ENCODE measurements at places on chromosomes 3 and 15. TPM values are rescaled to one million over a fixed set of nuclear protein-coding genes. Genes with fewer than 3 reads are reported as not detected.

EID1 gene
- total RNA-seq, result 67.8 TPM

TGM5 gene
- total RNA-seq, result not detected

LRRC49 gene
- total RNA-seq, result not detected

CDHR4 gene
- total RNA-seq, result 0.32 TPM

CELF6 gene
- total RNA-seq, result 1.7 TPM

DNA sequence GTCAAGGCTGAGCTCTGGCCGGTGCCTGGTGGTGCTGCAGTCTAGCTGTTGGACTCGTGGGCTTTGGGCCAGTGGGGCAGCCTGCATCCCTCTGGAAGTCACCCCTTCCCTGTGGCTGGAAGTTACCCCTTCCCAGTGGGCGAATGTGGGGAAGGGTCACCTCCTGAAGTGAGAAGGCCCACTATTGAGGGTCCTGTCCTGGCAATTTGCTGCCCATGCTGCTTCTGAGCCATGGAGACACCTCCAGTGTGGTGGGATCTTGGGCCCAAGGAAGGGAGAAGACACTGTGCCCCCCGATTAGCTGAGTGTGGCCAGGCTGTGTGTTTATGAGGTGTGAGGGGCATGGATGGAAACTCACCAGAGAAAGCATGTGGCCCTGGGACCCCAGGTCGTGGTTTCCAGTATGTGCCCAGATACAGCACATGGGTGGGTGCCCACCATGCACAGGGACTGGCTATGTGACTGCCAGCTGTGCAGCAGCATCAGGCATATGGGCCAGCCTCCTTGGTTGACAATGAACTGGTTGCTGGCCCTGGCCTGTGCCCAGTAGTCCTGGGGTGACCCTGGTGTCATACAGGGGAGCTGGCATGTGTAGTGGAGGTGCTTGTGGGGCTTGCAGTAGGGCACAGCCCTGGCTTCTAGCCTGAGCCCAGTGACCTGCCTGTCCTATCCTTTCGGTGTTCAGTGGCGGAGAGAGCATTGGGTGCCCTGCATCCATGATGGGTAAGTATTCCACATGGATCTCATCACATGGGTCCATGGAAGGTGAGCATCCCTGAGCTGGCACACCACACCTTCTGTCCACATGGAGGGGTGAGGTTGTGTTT, 221.2 kb downstream of the SNRPN start:
- H3K27me3 ChIP-seq, result no peaks in the 10 kb centered on the region
- DNase-seq, result no peak
- no peaks in the 10 kb centered on the region for H3K4me1 ChIP-seq
- H3K27ac ChIP-seq, result no peak overlapping the region

- H3K4me3 ChIP-seq, result no peak overlapping the region
- no peak overlapping the region for H3K27ac ChIP-seq
- DNase-seq, result no peak
- no peaks in the 10 kb centered on the region for H3K27me3 ChIP-seq
- no peaks in the 10 kb centered on the region for H3K36me3 ChIP-seq
- H3K4me1 ChIP-seq, result peaks cover 6% of the 10 kb centered on the region
Observed at GRCh38 chr3:52140000-52140399, 14.2 kb downstream of the POC1A start.

DNA sequence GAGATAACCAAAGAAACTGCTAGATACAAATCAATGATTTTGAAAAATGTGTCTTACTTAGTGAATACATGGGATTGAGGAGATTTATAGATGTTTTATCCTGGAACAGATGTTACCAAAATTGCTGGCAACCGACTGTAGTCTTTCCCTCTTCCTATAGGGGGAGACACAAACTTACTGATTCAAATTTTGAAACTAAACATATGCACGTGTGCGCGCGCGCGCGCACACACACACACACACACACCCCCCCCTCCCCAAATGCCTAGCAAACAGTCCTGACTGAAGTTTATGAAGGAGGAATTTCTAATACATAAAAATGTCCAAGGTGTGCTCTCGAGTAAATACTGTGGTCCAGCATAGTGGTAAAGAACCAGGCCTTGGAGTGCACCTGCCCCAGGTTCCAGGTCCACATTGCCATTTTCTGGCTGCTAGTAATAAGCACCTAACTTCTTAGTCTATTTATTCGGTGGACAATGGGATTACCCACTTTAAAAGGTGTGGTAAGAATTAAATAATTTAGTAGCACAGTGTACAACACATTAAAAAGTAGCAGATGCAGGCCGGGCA, 18.5 kb upstream of the C3orf62 start:
- peaks cover 86% of the 10 kb centered on the region for H3K36me3 ChIP-seq
- no peak overlapping the region for H3K27ac ChIP-seq

DNA sequence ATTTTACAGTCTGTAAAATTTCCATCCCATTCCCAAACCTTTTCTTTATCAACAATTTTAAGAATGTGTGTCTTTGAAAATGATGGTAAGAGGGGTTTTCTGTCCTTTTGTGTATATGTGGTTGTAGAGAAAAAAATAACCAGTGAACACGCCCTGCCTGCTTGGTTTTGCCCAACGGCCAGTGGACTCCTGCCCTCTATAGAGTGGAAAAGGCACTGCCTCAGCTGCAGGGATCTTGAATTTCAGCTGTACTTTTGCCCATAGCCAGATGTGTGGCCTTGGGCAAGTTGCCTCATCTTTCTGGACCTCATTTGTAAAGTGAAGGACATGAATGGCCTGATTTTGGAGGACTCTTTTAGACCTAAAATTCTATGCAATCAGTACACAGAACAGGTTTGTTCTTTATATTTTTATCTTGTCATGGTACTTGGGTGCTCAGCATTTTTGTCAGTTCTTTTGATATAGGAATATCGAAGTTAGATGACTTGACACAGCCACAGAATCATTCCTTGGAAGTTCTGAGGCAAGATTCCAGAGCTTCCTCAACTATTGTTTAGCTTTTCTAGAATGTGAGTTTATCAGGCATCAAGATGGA, 81.0 kb downstream of the CLDN11 start:
- H3K4me1 ChIP-seq, result no peaks in the 10 kb centered on the region
- H3K27me3 ChIP-seq, result no peaks in the 10 kb centered on the region
- peak; percentile 10 for DNase-seq
- H3K36me3 ChIP-seq, result no peaks in the 10 kb centered on the region

GRCh38 chr15:78093242-78094020, 1.1 kb downstream of the SH2D7 start:
- H3K4me1 ChIP-seq, result no peaks in the 10 kb centered on the region
- H3K36me3 ChIP-seq, result no peaks in the 10 kb centered on the region
- H3K27me3 ChIP-seq, result no peaks in the 10 kb centered on the region
- H3K27ac ChIP-seq, result no peak overlapping the region

DNA sequence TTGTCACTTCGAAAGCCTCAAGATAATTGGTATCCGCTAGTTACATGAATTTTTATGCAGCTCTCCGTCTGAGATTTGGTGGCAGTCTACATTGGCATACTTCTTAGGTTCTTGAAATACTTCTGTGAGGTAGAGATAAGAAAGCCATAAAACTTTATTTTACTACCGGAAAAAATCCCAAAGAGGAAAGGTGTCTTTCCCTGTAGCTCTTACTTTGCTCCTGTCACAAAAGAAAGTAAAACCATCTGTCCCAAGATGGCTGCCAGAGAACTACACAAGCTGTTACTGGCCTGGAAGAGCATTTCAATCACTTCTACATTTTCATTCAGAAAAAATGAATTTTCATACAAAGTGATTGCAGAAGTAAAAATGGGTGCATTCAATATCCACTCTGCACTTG, 214.8 kb upstream of the ST8SIA2 start:
- no peak overlapping the region for H3K27ac ChIP-seq
- no peaks in the 10 kb centered on the region for H3K4me1 ChIP-seq
- no peaks in the 10 kb centered on the region for H3K36me3 ChIP-seq
- no peak for DNase-seq

GRCh38 chr3:126961191-126961790, 21.6 kb upstream of the PLXNA1 start:
- DNase-seq, result no peak
- no peaks in the 10 kb centered on the region for H3K36me3 ChIP-seq
- H3K4me3 ChIP-seq, result no peak overlapping the region
- H3K4me1 ChIP-seq, result no peaks in the 10 kb centered on the region

DNA sequence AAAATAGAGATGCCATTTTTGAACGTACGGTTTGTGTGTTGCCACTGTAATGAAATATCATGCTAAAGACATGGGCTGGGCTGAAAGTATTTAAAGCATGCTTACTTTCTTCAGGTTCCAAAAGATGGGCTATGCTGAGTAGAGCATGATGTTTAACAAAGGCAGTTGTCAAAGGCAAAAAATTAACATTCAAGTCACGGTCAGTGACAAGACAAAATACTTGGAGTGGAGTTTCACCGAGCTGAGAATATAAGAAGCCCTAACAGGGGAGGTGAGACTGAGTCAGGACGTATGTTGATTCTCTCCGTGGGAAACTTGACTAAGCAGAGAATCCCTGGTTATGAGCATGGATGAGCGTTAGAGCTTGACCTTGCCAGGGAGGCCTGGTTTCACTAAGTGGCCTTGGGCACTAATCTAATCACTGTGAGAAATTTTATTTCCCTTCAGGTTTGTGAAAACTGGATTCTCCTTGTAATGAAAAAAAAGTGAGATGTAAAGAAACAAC, 218.2 kb upstream of the ADAMTS9 start:
- H3K27me3 ChIP-seq, result no peaks in the 10 kb centered on the region
- no peak overlapping the region for H3K27ac ChIP-seq
- DNase-seq, result no peak
- no peaks in the 10 kb centered on the region for H3K36me3 ChIP-seq

GRCh38 chr3:976006-976405, 116.8 kb upstream of the CNTN6 start:
- DNase-seq, result no peak
- H3K27me3 ChIP-seq, result no peaks in the 10 kb centered on the region
- H3K4me1 ChIP-seq, result no peaks in the 10 kb centered on the region
- no peaks in the 10 kb centered on the region for H3K36me3 ChIP-seq
- H3K4me3 ChIP-seq, result no peak overlapping the region
- no peak overlapping the region for H3K27ac ChIP-seq

Measured in CD4-positive, CD25-positive, alpha-beta regulatory T cell (primary cell).